Neural crest cell (in vitro differentiated cells): ENCODE measurements at places on chromosomes 3 and 15. TPM values are rescaled to one million over a fixed set of nuclear protein-coding genes. Genes with fewer than 3 reads are reported as not detected.

DNA sequence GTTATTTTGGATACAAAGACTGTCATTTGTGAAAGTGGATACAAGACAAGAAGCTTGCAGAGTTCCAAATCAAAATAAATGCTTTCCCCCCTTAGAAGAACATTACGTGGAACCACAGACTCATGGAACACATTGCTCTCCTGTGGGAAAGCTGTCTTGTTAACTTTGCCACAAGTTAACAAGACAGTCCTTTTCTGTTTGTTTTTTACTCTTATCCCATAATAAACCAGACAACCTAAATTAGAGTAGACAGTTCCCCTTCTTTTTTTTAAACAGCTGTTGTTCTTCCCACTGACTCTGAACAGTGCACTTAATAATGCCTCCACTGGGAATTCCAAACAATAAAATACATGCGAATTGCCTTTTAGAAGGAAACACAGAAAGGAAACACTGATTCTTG lies 255.3 kb upstream of the UBE2E2 start:
- no peak for DNase-seq
- peaks cover 3% of the 10 kb centered on the region for H3K36me3 ChIP-seq
- H3K4me3 ChIP-seq, result no peak overlapping the region
- no peaks in the 10 kb centered on the region for H3K27me3 ChIP-seq

DNA sequence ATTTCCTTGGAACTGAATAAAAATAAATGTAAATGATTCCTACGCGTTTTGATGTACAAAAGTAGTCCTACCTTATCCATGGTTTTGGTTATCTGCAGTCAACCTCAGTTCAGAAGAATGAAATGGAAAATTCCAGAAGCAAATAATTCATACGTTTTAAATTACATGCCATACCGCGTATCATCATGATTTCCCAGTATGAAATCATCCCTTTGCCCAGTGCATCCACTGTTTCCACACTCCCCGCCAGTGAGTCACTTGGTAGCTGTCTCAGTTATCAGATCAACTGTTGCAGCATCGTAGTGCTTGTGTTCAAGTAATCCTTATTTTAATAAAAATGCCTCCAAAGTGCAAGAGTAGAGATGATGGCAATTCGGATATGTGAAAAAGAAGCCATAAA lies 9.1 kb upstream of the MFSD1 start:
- no peak for DNase-seq
- peaks cover 27% of the 10 kb centered on the region for H3K27me3 ChIP-seq
- H3K4me3 ChIP-seq, result no peak overlapping the region
- no peaks in the 10 kb centered on the region for H3K36me3 ChIP-seq
- no peak overlapping the region for H3K27ac ChIP-seq
- peaks cover 4% of the 10 kb centered on the region for H3K4me1 ChIP-seq

DNA sequence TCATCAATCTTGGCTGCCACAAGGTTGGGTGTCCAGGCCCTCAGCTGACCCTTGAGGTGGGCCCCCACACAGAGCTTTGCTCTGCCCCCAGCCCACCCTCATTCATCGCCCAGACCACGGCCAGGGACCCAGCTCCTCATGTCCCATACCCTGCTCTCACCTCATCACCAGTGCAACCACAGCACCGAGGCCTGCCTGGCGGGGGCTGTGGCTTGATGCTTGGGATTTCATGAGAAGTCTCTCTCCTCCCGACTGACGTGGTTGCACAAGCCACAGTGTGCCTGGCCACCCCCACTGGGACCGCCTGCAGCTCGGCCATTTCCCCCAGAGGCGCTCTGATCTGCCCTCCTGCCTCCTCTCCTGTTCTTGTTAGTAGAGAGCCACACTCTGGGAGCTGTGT lies 45.4 kb upstream of the MTMR10 start:
- no peaks in the 10 kb centered on the region for H3K27me3 ChIP-seq
- no peak overlapping the region for H3K4me3 ChIP-seq
- no peaks in the 10 kb centered on the region for H3K36me3 ChIP-seq
- H3K27ac ChIP-seq, result no peak overlapping the region

GRCh38 chr3:43770426-43771103 lies 79.8 kb downstream of the ABHD5 start:
- H3K27me3 ChIP-seq, result peaks cover 5% of the 10 kb centered on the region
- no peak overlapping the region for H3K4me3 ChIP-seq
- no peak for DNase-seq

GRCh38 chr3:57128826-57129667 lies 36.1 kb downstream of the IL17RD start:
- H3K36me3 ChIP-seq, result peaks cover 8% of the 10 kb centered on the region
- H3K4me3 ChIP-seq, result peak overlapping the region; percentile 60
- H3K27me3 ChIP-seq, result no peaks in the 10 kb centered on the region
- DNase-seq, result no peak
- H3K27ac ChIP-seq, result peak overlapping the region; percentile 93
- H3K4me1 ChIP-seq, result peaks cover 82% of the 10 kb centered on the region

ATP13A4 gene
- 0.30 and 0.57 TPM in 2 replicates for total RNA-seq

SLC12A1 gene
- total RNA-seq, result 0.16 and 0.20 TPM in 2 replicates

DNA sequence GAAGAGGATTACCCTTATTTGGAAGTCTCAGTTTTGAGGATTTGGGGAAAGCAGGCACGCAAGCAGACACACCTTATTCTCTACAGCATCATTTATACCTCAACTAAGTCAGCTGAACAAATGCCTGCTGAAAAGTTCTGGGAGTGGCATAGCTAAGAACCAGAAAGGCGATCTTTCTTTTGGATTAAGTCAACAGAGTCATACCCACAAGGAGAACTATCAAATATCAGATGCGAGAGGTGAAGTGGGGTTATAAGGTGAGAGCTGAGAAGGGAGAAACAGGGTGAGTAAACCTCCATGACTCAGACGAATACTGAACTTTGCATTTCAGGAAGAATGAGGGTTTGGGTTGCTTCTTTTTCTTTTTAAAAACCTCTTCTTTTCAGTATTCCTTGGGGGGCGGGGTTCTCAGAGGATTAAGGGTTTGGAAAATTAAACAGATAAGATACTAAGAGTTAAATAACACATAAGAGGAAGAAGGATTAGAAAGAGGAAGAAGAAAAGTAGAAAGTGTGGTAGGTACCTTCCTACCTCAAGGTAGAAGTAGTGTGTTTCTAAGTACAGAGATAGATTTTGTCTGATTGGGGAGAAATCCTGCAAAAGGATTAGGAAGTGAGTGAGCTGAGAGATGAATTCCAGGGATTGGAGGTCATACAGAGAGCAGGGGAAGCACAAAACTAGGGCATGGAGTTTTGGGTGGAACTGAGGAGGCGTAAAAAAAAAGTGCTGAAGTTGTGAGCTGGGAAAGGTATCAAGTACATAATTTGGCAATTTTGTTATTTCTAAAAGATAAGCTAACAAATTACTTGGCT lies 41.3 kb upstream of the ICE2 start:
- no peak overlapping the region for H3K27ac ChIP-seq
- H3K4me3 ChIP-seq, result no peak overlapping the region
- peaks cover 5% of the 10 kb centered on the region for H3K4me1 ChIP-seq

DNA sequence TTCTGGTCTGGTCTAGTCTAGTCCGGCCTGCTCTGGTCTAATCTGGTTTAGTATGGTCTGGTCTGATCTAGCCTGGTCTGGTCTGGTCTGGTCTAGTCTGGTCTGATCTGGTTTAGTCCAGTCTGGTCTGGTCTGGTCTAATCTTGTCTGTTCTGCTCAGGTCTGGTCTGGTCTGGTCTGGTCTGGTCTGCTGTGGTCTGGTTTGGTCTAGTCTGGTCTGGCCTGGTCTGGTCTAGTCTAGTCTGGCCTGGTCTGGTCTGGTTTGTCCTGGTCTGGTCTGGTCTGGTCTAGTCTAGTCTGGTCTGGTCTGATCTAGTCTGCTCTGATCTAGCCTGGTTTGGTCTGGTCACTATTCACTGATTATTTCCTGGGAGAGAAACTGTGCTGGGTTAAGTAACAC lies 84.1 kb upstream of the PRR23E start:
- H3K4me1 ChIP-seq, result peaks cover 8% of the 10 kb centered on the region
- H3K4me3 ChIP-seq, result no peak overlapping the region
- H3K27me3 ChIP-seq, result no peaks in the 10 kb centered on the region
- no peak for DNase-seq

DNA sequence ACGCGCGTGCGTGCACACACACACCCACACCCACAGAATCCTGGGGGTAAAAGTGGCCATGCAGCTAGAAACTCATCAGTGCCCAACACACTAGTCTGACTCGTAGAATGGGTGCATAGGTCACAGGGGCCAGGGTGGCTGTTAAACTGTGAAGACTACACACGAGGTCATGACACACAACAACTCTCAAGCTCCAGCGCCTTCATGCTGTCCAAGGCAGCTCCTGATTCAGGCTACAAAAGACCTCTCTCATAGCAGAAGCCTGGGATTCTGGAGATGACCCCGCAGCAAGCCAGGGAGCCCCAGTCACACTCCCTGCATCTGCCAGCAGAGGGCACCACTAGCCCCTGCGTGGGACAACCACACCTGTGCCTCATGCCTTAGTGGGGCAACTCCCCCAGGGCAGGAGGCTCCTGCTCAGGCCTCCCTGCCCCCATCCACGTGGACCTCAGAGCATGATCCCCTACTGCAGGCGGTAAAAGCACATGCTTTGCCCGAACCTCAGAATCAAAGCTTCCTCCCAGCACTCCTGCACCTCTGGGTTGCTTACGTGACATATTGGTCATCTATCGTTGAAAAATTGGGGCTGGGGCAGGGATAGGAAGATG lies 93.1 kb downstream of the LRIG1 start:
- H3K36me3 ChIP-seq, result peaks cover 41% of the 10 kb centered on the region
- no peak overlapping the region for H3K27ac ChIP-seq
- peak; percentile 76 for DNase-seq
- H3K4me3 ChIP-seq, result peak overlapping the region; percentile 62
- peaks cover 86% of the 10 kb centered on the region for H3K4me1 ChIP-seq

GRCh38 chr15:92128788-92129187 lies 264.9 kb upstream of the ST8SIA2 start:
- peak overlapping the region; percentile 29 for H3K27ac ChIP-seq
- no peak overlapping the region for H3K4me3 ChIP-seq
- no peak for DNase-seq

- H3K36me3 ChIP-seq, result peaks cover 6% of the 10 kb centered on the region
- no peaks in the 10 kb centered on the region for H3K4me1 ChIP-seq
- H3K27ac ChIP-seq, result no peak overlapping the region
- H3K4me3 ChIP-seq, result no peak overlapping the region
- H3K27me3 ChIP-seq, result no peaks in the 10 kb centered on the region
Observed at GRCh38 chr3:182921665-182922355, 58.5 kb downstream of the DCUN1D1 start.

GRCh38 chr15:40759961-40760360 lies 3.9 kb upstream of the GCHFR start:
- H3K4me1 ChIP-seq, result peaks cover 32% of the 10 kb centered on the region
- peaks cover 20% of the 10 kb centered on the region for H3K27me3 ChIP-seq
- no peak overlapping the region for H3K27ac ChIP-seq
- no peak for DNase-seq
- no peaks in the 10 kb centered on the region for H3K36me3 ChIP-seq
- peak overlapping the region; percentile 32 for H3K4me3 ChIP-seq

GOLGA6B gene
- not detected in 2 replicates for total RNA-seq

CCDC80 gene
- 42.1 and 49.8 TPM in 2 replicates for total RNA-seq

SKOR1 gene
- 0.36 and 0.49 TPM in 2 replicates for total RNA-seq

DNA sequence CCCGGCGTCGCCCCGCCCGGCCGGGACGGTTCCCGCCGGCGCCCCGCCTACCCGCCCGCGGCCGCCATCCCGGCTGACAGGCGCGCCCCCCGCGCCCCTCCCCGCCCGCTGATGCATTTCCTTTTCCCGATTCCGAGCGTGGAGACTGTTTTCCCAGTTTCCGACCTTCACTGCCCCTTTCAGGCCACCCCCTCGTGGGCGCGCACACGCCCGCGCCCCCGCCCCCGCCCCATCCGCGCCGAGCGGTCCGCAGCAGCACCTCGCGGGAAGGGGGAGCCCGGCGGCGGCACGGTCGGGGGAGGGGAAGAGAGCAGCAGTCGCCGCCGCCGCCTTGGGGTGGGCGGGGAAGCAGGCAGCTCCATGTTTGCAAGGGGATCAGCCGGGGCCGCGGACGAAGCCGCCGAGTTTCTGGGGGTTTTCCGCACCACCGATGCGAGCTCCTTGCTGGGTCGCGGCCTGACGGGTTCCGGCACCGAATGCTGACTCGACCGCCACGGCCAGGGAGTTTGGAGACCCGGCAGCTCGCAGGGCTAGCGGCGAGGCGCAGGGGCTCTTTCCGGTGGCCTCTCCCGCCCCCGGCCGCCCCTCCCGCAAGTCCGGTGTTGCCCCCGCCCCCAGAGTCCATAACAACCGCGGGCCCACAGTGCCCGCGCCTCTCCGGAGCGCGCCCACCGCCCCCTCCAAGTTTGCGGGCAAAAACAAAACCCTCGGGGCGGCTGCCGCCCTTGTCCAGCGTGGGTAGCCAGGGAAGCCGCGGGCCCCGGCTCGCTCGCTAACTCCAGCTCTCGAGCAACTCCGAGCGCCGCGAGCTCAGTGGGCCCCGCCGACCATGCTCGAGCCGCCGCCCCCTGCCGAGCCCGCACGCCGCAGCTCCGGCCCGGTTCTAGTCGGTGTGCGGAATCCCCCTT lies 3.2 kb upstream of the SIN3A start:
- no peak overlapping the region for H3K27ac ChIP-seq
- H3K4me1 ChIP-seq, result peaks cover 33% of the 10 kb centered on the region
- peak; percentile 50 for DNase-seq
- H3K4me3 ChIP-seq, result peak overlapping the region; percentile 96
- H3K27me3 ChIP-seq, result peaks cover 6% of the 10 kb centered on the region

GRCh38 chr3:72692990-72693389 lies 155.3 kb downstream of the SHQ1 start:
- no peak overlapping the region for H3K27ac ChIP-seq
- peaks cover 1% of the 10 kb centered on the region for H3K4me1 ChIP-seq
- no peaks in the 10 kb centered on the region for H3K36me3 ChIP-seq
- H3K27me3 ChIP-seq, result no peaks in the 10 kb centered on the region
- H3K4me3 ChIP-seq, result no peak overlapping the region

TM2D3 gene
- total RNA-seq, result 50.7 and 54.2 TPM in 2 replicates

FGD5 gene
- 0.27 and 0.61 TPM in 2 replicates for total RNA-seq

ARPP21 gene
- 0.12 TPM in 1 of 2 replicates, not detected in the other for total RNA-seq

DNA sequence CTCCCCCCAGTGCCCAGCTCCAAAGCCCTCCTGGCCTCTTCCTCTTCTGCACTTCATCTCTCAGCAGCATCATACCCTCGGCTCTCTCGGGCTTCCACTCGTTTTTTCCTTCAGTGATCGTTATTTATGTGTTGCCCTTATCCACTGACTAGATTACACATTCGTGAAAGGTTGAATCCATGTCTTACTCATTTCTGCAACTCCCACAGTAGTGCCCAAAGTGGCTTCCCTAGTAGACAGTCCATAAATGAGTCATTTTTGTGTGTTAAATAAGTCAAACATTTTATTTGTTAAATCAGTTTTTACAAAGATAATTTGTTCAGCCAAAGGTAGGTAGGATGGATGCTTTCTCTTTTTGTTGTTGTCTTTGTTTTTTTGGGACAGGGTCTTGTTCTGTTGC lies 87.4 kb downstream of the CRTC3 start:
- no peak for DNase-seq
- H3K36me3 ChIP-seq, result peaks cover 13% of the 10 kb centered on the region
- no peak overlapping the region for H3K4me3 ChIP-seq
- no peak overlapping the region for H3K27ac ChIP-seq
- H3K4me1 ChIP-seq, result peaks cover 3% of the 10 kb centered on the region

NOX5 gene
- not detected in 2 replicates for total RNA-seq

SAMD7 gene
- not detected in 2 replicates for total RNA-seq

CACNA1D gene
- total RNA-seq, result 1.1 and 2.3 TPM in 2 replicates

GRCh38 chr3:186021673-186022362 lies 84.0 kb upstream of the TRA2B start:
- no peak overlapping the region for H3K27ac ChIP-seq
- DNase-seq, result no peak
